Stimulated activated CD4-positive, alpha-beta T cell treated with anti-CD3 and anti-CD28 coated beads, Interleukin-4, amount 100 ng/mL, for 1 hour (primary cell): ENCODE measurements at places on chromosomes 1 and 21.

DNA sequence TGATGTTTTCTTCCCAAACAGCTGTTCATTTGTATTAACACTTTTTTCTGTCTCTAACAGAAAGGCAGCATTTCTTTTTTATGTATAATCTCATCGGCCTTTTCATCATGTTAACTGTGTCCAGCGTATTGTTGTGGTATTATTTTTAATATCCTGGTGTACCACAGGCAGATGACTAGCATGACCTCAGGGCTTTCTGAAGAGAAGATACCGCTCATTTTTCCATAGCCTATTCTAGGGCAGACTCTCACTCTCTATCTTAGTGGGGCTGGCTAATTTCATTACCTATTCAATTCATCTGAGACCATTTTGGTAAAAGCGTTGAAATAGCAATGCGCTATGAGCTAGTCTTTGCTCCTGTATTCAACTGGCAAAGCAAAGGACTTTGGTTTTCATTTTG, 209.9 kb downstream of the SDCCAG8 start:
- DNase-seq, result no peak

GRCh38 chr21:46325073-46325912, 1.3 kb downstream of the PCNT start:
- DNase-seq, result peak; percentile 44

DNA sequence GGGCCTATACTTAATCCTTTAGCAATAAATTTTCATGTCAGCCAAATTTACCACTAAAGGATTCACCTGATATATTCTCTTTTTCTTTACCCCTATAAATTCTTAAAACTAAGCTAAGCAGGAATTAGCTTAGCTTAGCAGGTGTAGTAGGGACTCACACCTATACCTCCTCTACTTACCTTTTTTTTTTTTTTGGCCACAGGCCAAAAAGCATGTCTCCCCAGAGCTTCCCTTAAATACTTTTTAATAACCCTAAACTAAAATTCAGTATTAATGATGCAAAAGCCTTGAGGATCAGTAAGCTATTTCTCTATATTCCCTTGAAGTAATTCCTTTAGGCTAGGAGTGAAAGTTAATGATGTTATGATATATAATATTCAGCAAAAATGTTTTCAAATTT, 23.2 kb downstream of the PEA15 start:
- no peak for DNase-seq

- no peak for DNase-seq
Observed at GRCh38 chr1:221013691-221014660, 134.7 kb downstream of the HLX start.

DNA sequence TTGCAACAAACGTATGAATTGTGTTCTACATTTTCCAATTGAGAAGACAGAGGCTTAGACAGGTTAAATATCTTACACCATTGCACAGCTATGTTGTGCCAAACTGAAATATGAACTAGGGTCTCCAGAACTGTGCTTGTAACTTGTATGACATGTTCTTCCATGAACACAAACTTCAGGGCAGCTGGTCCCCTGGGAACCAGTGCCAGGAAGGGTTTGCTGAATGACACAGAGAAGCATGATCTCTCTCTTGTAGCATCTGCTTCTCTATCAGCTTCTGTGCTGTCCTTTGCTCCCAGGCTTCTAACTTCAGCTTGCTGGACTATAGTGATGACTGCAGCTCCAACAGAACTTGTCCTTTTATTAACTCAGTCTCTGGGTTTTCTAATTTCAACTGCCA, 385.5 kb downstream of the SIPA1L2 start:
- no peak for DNase-seq

- no peak for DNase-seq
Observed at GRCh38 chr1:8494681-8495080, 176.8 kb downstream of the SLC45A1 start.

DNA sequence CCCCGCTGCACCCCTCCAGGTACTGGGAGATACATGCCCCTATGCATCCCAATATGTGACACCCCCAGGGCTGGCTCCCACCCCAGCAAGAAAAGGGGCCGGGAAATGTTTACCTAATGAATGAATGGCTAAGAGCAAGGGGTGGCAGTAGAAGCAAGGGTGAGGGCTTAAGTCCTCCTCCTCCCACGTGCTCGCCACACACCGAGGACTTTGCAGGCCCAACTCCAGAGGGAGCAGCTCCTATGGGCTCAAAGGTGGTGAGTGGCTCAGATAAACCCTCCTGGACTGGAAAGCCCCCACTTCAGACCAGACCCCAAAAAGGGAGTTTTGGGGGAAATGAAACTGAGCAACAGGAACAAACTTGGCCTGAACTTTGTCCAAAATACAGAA, 11.4 kb downstream of the SLC45A3 start:
- DNase-seq, result no peak

GRCh38 chr1:94398356-94398755, 19.8 kb upstream of the ABCD3 start:
- no peak for DNase-seq

GRCh38 chr21:35814858-35815619, 245.3 kb downstream of the SETD4 start:
- DNase-seq, result no peak

GRCh38 chr1:9302745-9303524, 10.2 kb downstream of the SPSB1 start:
- DNase-seq, result no peak

DNA sequence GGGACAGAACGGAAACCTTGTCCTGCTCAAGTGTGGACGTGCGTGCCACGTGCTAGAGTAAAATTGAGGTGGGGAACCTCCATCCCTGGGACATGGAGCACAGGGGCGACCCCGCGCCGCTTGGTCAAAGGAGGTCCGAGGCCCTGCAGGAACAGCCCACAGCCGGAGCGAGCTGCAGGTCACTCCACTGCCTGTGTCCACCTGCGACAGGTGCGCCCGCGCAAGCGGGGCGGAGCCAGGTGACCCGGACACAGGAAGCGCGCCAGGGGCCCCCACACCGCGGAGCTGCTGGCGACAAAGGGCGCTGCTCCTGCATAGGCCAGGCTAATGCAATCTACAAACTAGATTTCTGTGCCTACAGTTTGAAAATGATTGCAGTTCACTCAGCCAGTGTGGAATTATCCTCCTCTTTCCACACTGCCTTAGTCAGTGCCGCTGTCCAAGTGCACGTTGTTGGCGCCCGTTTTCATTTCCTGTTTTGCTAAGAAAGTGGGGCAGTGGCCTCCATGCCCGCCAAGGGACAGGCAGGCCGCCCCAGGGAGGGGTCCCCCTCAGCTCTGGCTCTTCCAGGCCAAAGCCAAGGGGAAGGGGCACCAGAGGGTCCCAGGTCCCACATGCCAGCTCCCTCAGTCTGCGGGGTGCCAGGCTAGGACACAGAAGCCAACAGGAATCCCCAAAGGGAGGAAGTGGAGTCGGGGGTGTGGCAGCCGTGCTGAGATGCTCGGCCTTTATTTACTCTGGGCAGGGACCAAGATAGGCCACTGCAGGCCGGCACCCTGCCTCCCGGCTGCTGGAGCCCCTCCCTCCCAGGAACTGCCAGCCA, 4.3 kb upstream of the NADK start:
- DNase-seq, result no peak

- no peak for DNase-seq
Observed at GRCh38 chr1:27350663-27351540, 9.1 kb downstream of the SYTL1 start.

GRCh38 chr1:49864581-49864980, 159.2 kb downstream of the AGBL4 start:
- no peak for DNase-seq

GRCh38 chr21:42039470-42039901, 29.3 kb upstream of the ZBTB21 start:
- no peak for DNase-seq

- no peak for DNase-seq
Observed at GRCh38 chr1:77757603-77758002, 2.0 kb downstream of the USP33 start.

- no peak for DNase-seq
Observed at GRCh38 chr21:37207441-37208009, 59.6 kb downstream of the VPS26C start.

DNA sequence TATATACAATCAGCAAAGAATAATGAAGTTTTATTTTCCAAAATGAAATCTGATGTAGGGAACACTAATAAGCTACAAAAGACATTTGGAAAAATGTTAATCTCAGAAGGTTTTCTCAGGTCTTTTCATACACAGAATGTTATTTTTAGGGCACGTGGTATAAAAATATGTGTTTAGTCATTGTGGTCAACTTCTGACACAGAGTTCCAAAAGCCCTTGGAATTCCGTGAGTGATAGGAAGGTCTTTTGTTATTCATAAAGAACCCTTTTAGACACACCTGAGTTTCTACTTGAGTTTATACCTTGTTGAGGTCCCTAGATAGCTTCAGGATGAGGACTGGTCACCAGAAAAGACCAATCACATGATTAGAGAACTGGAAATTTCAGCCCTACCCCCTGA, 277.6 kb upstream of the NCAM2 start:
- DNase-seq, result no peak

- DNase-seq, result no peak
Observed at GRCh38 chr1:232456714-232457113, 173.2 kb downstream of the SIPA1L2 start.

DNA sequence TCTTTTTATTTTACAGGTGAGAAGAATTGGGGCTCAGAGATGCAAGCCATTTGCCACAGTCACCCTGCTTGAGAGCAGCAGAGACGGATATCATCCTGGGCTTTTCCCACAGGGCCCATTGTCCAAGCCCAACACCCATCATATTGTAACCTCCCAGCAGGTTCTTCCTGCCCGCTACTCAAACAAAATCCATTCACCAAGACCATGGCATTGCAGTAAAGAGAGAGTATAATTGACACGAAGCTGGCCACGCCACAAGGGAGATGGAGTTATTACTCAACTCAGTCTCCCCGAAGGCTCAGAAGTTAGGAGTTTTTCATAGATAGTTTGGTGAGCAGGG, 60.9 kb upstream of the KLHDC7A start:
- DNase-seq, result no peak

DNA sequence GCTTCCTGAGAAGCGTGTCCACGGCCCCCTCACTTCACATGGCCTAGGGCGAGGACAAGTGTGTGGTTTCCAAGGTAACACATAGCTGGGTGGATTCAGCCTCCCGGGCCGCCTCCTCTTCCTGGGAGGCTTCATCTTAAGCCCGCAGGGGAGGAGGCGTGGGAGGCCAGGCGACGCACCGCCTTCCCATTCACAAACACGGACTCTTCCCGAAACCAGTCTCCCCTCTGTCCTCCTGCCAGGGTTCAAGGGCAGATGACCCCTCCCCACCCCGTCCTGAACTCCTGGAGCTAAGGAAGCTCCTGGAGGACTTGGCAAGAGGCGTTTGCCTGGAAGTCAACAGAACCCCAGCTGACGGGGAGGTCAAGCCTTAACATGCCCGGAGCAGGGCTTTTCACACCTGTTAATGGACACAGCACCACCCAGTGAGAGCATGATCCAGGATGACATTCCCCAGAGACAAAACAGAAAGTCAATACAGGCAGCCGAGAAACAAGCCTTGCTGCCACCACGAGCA, 56.7 kb downstream of the KCNN3 start:
- DNase-seq, result no peak

GRCh38 chr1:17596651-17597509, 57.4 kb downstream of the ARHGEF10L start:
- no peak for DNase-seq

DNA sequence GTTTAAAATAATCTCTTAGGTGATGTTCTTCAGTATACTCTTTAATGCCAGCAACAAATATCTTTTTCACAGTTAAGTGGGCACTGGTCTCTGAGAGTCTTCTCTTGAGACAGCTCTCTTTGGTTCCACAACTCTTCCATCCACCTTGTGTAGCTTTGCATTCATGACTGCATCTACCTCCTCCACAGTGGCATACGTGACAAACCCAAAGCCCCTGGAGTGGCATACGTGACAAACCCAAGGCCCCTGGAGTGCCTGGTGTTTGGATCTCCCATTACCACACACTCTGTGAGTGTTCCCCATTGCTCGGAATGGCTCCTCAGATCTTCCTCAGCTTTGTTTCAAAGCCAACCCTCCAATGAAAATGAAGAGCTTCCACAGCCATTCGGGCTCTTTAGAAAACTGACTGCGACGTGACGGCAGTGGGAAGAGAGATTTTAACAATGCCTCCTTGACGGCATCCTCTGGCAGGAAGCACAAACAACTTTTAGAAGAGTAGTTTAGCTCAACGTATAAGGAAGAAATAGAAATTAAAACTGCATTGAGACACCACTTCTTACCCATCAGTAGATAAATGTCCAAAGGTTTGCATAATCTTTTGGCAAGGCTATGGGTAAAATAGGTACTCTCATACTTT, 45.8 kb downstream of the SLC30A7 start:
- no peak for DNase-seq

DNA sequence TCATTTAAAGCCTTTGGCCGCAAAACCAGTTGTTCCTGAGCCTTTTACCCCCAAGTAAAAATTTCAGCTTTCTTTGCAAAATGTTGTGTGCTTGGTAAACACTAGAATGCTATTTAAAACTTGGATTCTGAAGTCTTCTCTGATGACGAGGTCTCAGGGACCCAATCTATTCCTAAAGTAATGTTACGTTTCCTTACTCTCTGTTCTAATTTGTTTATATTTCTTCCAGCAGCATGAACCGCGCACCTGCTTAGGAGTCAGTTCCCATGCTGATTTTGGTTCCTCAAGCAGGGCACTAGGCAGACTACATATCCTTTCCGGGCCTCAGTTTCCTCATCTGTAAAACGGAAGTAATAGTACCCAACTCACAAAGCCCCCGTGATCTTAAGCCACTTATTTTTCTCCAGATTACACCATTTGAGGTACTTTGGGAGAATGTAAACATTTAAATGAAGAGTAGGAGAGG, 969 bp upstream of the ALDH4A1 start:
- DNase-seq, result no peak

GRCh38 chr1:246730839-246731238, 6.6 kb downstream of the SCCPDH start:
- no peak for DNase-seq

- no peak for DNase-seq
Observed at GRCh38 chr1:99557546-99558202, 88.2 kb upstream of the PALMD start.

DNA sequence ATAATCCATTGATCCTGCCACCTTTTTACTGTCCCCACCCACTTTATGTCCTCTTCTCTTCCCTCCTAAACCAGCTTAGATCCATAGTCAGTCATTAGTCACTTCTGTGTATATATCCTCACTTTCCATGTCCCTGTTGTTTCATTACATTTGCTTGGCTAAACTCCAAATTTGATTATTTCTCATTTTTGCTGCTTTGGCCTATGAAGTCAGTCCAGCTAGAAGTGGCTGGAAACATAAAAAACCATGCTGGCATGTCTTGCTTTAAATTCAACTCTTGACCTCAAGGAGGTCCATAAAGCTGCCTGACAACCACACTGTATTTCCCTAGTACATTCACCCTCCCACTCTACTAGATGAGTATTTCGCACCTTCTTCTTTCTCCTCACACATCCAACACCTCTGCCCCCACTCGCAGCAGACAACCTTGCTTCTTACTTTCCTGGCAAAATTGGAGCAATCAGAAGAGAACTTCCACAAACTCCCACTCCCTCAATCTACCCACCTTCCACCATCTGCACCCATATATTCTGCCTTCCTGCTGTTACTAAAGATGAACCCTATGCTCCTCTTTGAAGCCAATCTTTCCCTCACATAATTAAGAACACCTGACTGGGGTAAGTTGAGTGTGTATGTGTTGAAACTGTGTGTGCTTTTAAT, 72.1 kb downstream of the ZNF648 start:
- no peak for DNase-seq

- DNase-seq, result no peak
Observed at GRCh38 chr1:4010284-4010683, 110.2 kb upstream of the C1orf174 start.
